Pancreas (tissue), 10 donors: ENCODE measurements at places on chromosomes 6 and 20. TPM values are rescaled to one million over a fixed set of nuclear protein-coding genes. Genes with fewer than 3 reads are reported as not detected.

DNA sequence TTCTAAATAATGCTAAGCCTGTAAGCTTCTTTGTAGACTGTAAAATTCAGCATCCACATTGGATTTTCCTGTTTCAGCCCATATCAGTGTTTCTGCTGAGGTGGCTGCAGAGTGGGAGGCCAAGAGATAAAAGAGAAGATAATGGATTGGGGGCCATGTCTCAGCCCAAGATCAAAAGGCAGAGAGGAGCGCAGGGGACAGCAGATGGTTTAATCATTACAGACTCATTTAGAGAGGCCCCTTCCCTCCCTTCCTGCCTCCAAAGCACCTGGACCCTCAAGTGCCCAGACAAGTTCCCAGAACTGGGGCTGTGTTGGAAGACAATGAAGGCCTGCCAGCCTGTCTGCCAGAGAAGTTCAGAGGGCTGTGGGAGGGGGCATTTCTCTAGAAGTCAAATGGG is 20.4 kb upstream of the CTNNBL1 start:
- no peak overlapping the region for H3K27ac ChIP-seq
- H3K4me3 ChIP-seq: no peak overlapping the region

The CYP39A1 gene
- 3.4 TPM for total RNA-seq

DNA sequence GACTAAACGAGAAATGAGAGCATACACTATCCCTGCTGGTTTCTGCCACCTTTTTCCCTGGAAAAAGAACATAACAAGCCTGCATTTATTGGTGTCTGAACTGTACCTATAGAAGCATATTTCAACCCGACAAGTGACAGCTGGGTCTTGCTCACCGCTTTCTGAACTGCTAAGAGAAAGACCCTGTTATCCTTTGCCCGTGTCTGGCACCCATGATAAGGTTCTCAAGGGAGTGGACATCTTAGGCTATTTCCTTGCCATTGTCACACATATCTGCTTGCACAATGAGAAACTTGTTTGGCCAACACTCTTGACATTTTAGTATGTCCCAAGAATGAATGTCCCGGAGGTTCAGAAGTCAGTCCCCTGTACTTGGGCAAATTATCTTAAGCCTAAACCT is 19.3 kb downstream of the RIPOR2 start:
- H3K36me3 ChIP-seq: no peaks in the 10 kb centered on the region
- H3K27me3 ChIP-seq: no peaks in the 10 kb centered on the region
- H3K4me1 ChIP-seq: peaks cover 3% of the 10 kb centered on the region
- DNase-seq: no peak
- no peak overlapping the region for H3K27ac ChIP-seq

DNA sequence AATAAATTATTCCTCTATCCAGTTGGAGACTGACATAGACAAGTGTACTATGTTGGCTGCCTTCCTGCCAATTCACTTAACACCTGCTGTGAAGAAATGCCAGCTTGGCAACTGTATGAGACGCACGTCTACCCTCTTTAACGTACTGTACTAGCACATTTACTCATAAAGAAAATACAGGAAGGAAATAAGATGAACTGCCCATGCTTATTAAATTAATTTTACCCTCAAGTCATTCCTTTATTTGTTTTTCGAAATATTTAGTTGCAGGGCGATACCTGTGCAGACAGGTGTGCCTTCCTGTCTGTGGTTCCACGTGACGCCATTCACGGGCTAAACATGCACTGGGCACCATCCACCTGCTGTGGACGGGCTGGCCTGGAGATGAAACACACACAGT is 52.0 kb downstream of the PSMG4 start:
- no peak overlapping the region for H3K27ac ChIP-seq
- H3K4me3 ChIP-seq: no peak overlapping the region
- no peaks in the 10 kb centered on the region for H3K36me3 ChIP-seq
- no peaks in the 10 kb centered on the region for H3K4me1 ChIP-seq
- H3K27me3 ChIP-seq: no peaks in the 10 kb centered on the region

DNA sequence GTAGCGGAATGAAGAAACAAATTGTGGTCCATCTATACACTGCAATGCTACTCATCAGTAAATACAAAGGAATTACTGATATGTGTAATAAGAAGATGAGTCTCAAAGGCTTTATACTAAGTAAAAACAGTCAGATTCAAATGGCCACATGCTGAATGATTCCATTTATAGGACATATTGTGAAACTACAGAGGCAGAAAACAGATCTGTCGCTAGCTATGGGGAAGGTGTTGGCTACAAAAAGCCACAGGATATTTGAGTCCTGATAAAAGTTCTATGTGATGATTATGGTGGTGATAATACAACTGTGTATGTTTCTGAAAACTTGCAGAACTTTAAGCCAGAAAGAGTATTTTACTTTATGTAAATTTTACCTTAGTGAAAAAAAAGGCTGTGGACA is 313.2 kb downstream of the HDGFL1 start:
- no peak overlapping the region for H3K4me3 ChIP-seq
- H3K4me1 ChIP-seq: no peaks in the 10 kb centered on the region
- no peak overlapping the region for H3K27ac ChIP-seq
- DNase-seq: no peak
- H3K36me3 ChIP-seq: no peaks in the 10 kb centered on the region

The F13A1 gene
- 58.7 TPM for total RNA-seq

The KHDC1 gene
- 1.3 TPM for total RNA-seq

DNA sequence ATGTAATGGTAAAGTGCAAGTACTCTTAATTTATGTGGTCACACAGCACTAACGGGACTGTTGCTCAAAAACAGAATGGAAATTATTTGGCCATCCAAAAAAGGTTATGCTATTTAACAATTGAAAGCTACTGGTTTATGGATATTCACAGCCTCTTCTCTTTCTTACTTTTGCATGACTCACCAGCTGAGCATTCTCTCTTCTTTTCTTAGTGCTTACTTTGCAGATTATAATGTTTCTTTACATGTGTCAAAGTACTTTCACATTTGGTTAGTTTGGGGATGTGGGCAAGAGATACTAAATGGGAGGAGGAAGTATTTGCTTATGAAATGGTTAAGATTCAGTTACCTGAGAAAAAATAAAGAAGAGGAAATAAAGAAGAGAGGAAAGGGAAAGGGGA is 610.5 kb downstream of the HTR1B start:
- H3K4me1 ChIP-seq: peaks cover 8% of the 10 kb centered on the region
- no peak overlapping the region for H3K4me3 ChIP-seq
- no peaks in the 10 kb centered on the region for H3K36me3 ChIP-seq

DNA sequence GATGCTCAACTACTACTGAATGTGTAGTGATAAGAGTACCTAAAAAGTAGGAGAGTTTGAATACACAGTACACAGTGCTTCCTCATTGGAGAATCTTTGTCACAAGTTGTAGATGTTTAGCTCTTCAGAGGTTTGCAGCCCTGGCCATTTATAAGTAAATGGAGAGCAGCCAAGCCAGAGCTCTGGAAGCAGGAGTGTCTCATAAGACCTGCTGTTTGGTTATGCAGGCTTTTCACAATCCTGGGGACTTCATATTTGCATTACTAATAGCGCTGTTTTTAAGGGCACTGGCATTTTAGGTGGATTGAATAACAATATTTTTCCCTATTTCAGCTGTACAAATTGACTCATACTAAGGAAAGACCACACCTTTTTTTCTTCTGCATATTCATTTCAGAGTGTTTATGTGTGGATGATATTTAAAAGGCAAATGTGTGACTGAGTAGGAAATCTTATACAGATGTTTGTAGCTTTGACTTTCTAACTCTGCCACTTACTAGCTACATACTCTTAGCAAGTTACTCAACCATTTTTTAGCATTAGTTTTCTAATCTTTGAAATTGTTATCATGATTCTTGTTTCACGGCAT is 730.5 kb upstream of the MAP3K7 start:
- no peaks in the 10 kb centered on the region for H3K4me1 ChIP-seq

The BACH2 gene
- total RNA-seq: 5.3 TPM

- no peak overlapping the region for H3K27ac ChIP-seq
- no peaks in the 10 kb centered on the region for H3K4me1 ChIP-seq
- H3K36me3 ChIP-seq: no peaks in the 10 kb centered on the region
Measured at GRCh38 chr20:19079536-19080299, 132.7 kb upstream of the SLC24A3 start.

GRCh38 chr6:157996918-157997702 is 15.4 kb downstream of the SYNJ2 start:
- H3K4me1 ChIP-seq: peaks cover 22% of the 10 kb centered on the region
- H3K36me3 ChIP-seq: no peaks in the 10 kb centered on the region
- DNase-seq: peak; percentile 3
- H3K27ac ChIP-seq: peak overlapping the region; percentile 34
- no peak overlapping the region for H3K4me3 ChIP-seq
- H3K27me3 ChIP-seq: no peaks in the 10 kb centered on the region

- no peak for DNase-seq
- H3K36me3 ChIP-seq: no peaks in the 10 kb centered on the region
- peak overlapping the region; percentile 25 for H3K27ac ChIP-seq
- H3K4me1 ChIP-seq: no peaks in the 10 kb centered on the region
- H3K27me3 ChIP-seq: peaks cover 11% of the 10 kb centered on the region
Measured at GRCh38 chr6:26216359-26216885, 129.2 kb downstream of the HFE start.

DNA sequence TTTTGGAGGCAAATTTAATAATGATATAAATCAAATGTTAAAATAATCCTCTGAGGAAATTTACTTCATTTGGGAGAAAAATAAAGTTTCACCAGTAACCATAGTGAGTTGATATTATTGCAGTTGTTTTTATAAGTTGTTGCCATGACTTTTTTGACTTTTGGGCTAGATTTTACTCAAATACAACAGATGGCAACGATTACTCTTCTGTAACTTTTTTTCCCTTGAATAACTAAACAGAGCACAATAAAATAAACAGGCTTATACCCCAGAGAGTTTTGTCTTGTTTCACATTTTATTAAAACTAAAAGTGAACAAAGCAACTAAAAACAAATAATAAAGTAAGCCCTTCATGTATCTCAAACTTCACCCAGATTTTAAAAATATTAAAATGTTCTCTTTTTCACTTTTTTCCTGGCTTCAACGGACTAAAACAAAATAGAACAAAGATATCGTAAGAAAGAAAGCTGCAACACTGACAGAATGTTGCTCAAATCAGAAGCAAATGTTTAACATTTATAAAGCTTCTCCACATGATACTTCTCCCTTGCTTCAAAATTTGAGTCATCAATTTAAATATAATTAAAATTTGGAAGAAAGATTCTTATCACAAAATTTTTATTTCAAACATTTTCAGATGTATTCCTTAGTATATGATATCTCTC is 42.5 kb upstream of the BMP5 start:
- no peak overlapping the region for H3K4me3 ChIP-seq
- H3K4me1 ChIP-seq: no peaks in the 10 kb centered on the region
- no peaks in the 10 kb centered on the region for H3K36me3 ChIP-seq
- H3K27ac ChIP-seq: no peak overlapping the region
- DNase-seq: no peak
- no peaks in the 10 kb centered on the region for H3K27me3 ChIP-seq

GRCh38 chr6:117976030-117976651 is 69.1 kb downstream of the SLC35F1 start:
- no peaks in the 10 kb centered on the region for H3K27me3 ChIP-seq
- no peak overlapping the region for H3K4me3 ChIP-seq
- H3K36me3 ChIP-seq: no peaks in the 10 kb centered on the region
- DNase-seq: peak; percentile 17
- H3K27ac ChIP-seq: no peak overlapping the region
- no peaks in the 10 kb centered on the region for H3K4me1 ChIP-seq

DNA sequence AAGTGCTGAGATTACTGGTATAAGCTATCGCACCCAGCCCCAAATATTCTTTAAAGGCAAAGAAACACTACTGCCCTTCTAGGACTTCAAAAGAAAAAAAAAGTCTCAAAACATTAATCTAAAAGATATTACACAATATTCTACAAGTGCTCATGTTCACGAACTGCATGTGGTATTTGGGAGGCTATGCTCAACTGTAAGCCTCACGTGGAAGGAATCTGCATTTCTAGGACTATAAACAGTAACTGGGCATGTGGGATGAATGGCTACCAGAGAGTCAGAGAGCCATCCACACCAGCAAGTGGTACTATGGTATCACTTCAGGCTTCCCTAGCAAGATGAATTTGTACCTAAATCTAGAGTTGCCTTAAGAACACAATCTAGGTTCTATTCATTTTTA is 50.0 kb downstream of the FKBP5 start:
- H3K36me3 ChIP-seq: peaks cover 13% of the 10 kb centered on the region
- no peak for DNase-seq
- H3K4me3 ChIP-seq: no peak overlapping the region
- no peak overlapping the region for H3K27ac ChIP-seq
- H3K4me1 ChIP-seq: peaks cover 44% of the 10 kb centered on the region
- no peaks in the 10 kb centered on the region for H3K27me3 ChIP-seq

GRCh38 chr6:49548613-49549304 is 1.7 kb upstream of the C6orf141 start:
- peaks cover 7% of the 10 kb centered on the region for H3K4me1 ChIP-seq
- H3K27ac ChIP-seq: no peak overlapping the region
- H3K27me3 ChIP-seq: no peaks in the 10 kb centered on the region
- DNase-seq: no peak
- H3K4me3 ChIP-seq: no peak overlapping the region

The LHFPL5 gene
- 3.8 TPM for total RNA-seq

DNA sequence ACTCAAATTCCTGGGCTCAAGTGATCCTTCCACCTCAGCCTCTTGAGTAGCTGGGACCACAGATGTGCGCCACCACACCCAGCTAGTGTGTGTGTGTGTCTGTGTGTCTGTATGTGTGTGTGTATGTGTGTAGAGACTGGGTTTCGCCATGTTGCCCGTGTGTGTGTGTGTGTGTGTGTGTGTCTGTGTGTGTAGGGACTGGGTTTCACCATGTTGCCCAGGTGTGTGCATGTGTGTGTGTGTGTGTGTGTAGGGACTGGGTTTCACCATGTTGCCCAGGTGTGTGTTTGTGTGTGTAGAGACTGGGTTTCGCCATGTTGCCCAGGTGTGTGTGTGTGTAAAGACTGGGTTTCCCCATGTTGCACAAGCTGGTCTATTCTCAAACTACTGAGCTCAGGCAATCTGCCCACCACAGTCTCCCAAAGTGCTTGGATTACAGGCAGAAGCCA is 28.3 kb downstream of the CDK5RAP1 start:
- peaks cover 26% of the 10 kb centered on the region for H3K36me3 ChIP-seq
- no peaks in the 10 kb centered on the region for H3K4me1 ChIP-seq
- no peaks in the 10 kb centered on the region for H3K27me3 ChIP-seq
- no peak for DNase-seq
- H3K4me3 ChIP-seq: no peak overlapping the region
- H3K27ac ChIP-seq: no peak overlapping the region

The HLA-DQB1 gene
- total RNA-seq: 8.3 TPM

- H3K27me3 ChIP-seq: no peaks in the 10 kb centered on the region
- H3K27ac ChIP-seq: no peak overlapping the region
- peaks cover 6% of the 10 kb centered on the region for H3K36me3 ChIP-seq
- peaks cover 68% of the 10 kb centered on the region for H3K4me1 ChIP-seq
- no peak for DNase-seq
Measured at GRCh38 chr6:36605560-36606391, 11.6 kb downstream of the SRSF3 start.

The GRM4 gene
- total RNA-seq: 0.91 TPM

GRCh38 chr6:24922170-24922569 is 13.6 kb downstream of the RIPOR2 start:
- DNase-seq: no peak
- no peaks in the 10 kb centered on the region for H3K27me3 ChIP-seq
- H3K4me3 ChIP-seq: no peak overlapping the region
- H3K4me1 ChIP-seq: no peaks in the 10 kb centered on the region
- no peak overlapping the region for H3K27ac ChIP-seq

- no peak for DNase-seq
- H3K4me1 ChIP-seq: no peaks in the 10 kb centered on the region
- H3K36me3 ChIP-seq: no peaks in the 10 kb centered on the region
- no peaks in the 10 kb centered on the region for H3K27me3 ChIP-seq
- no peak overlapping the region for H3K27ac ChIP-seq
Measured at GRCh38 chr20:43832096-43832816, 82.4 kb upstream of the TOX2 start.
